ENCODE measurements at places on chromosomes 16 and 17.

GRCh38 chr16:84218176-84218823 lies 21.5 kb downstream of the KCNG4 start:
- DNase-seq: no peak

DNA sequence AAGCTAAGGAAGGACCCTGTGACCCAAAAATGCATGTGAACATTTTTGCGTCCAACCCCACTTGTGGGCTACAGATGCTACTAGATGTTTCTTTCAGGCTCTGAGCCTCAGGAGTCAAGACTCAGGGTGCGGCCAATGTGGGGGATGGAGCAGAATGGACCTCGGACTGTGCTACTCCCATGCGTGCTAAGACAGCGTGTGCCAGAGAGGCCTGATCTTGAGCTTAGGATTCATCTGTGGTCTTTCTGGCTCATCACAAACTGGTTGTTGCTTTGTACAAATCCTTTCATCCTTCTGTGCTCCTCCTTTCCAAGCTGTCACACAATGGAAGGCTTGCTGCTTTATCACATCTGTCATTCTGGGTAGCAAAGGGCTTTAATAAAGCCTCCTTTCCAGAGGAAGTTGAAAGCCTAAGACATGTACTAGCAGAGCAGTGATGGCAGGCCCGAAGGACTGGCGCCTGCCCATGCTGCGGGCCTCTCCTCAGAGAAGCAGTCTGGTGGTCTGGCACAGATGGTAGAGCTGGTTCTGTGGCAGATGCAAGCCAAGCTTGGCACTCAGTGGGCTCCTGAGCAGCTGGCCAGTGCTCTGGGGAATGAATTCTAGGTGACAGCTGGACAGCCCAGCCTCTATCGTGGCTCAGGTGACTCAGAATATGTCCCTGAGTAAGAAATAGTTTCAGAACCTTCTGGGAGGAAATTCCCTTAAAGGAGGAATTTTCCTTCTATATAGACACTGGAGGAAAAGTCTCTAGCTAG lies 27.8 kb downstream of the COG4 start:
- DNase-seq: no peak

GRCh38 chr16:3131755-3132377 lies 3.0 kb upstream of the ZNF213 start:
- no peak for DNase-seq

DNA sequence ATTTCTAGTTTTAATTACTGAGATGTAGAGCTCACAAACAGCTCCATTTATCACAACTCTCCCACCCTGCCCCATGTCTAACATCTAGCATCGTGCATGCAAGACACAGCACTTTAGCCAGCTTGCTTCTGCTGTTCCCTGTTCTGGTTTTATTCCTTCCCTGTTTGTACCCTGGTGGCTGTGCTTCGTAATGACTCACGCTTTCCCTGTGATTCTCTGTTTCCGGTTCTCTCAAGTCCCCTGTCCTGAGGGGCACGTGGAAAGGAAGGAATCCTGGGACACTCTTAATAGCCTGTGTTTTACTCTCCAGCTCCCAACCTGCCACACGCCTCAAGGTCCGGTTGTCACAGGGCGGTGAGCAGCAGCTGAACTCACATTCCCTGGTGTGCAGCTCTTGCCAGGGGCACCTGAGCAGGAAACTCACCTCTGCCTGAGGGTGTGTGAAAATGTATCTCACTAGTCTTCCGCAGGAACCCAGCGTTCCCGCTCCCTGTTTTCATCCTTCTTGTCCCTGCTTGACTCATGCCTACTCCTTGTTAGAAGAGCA lies 10.6 kb downstream of the SHISA6 start:
- no peak for DNase-seq

GRCh38 chr17:81537343-81537855 lies 9.2 kb downstream of the FSCN2 start:
- DNase-seq: peak; percentile 84

- no peak for DNase-seq
Measured at GRCh38 chr16:12090151-12090530, 113.6 kb downstream of the SNX29 start.

GRCh38 chr17:50534222-50534978 lies 1.9 kb downstream of the EPN3 start:
- peak; percentile 75 for DNase-seq

- DNase-seq: no peak
Measured at GRCh38 chr16:64150193-64150592, 971.7 kb downstream of the CDH11 start.

GRCh38 chr17:57408071-57408811 lies 151.9 kb downstream of the MSI2 start:
- DNase-seq: peak; percentile 97

Measured in NCI-H510A treated with DMSO at 0.1 percent for 48 hours (cell line).